ENCODE measurements at places on chromosomes 2 and 18. TPM values are rescaled to one million over a fixed set of nuclear protein-coding genes. Genes with fewer than 3 reads are reported as not detected.

Gene ZC3H6
- polyA plus RNA-seq: 0.75 TPM

Gene TDRD15
- not detected for polyA plus RNA-seq

Gene MYCN
- not detected for polyA plus RNA-seq

DNA sequence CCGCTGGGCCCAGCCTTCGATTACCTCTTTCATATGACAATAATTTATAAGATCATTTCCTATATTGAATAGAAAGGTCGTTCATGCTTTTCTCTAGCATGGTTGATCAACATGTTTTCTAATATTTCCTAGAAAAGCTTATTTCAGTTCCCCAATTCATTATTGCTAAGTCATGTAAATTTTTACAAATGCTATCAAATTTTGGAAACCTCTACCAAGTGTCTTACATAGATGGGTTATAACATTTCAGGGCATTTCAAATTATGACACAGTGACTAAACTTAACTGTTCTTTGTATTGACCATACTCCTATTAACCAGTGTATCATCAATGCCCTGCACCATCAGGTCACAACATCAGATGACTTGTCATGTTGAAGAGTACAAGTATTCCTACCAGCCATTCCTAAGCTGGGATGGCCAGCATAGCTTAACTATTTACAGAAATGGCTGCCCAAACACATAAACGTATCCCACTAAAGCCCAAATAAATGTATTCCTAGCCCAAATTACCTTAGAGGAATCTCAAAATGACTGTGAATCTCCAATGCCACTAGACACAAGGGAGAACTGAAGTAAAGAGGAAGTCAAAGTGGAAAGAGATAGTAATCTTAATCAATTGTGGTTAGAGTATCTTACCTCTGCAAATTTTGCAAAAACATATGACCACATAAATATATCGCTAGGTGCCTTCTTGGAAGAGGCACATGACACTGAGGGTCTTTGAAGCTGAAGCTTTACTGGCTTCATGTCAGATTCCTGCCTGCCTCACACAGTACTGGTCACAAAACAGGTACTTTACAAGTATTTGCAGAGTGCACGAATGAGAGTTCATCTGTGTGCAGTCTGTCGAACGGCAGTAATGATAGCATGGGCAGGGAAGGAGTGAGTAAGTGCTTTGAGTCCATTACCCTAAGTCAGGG is 87.3 kb upstream of the TLK1 start:
- no peak overlapping the region for H3K4me3 ChIP-seq
- no peaks in the 10 kb centered on the region for H3K27me3 ChIP-seq
- no peaks in the 10 kb centered on the region for H3K4me1 ChIP-seq
- no peaks in the 10 kb centered on the region for H3K36me3 ChIP-seq
- H3K27ac ChIP-seq: no peak overlapping the region

DNA sequence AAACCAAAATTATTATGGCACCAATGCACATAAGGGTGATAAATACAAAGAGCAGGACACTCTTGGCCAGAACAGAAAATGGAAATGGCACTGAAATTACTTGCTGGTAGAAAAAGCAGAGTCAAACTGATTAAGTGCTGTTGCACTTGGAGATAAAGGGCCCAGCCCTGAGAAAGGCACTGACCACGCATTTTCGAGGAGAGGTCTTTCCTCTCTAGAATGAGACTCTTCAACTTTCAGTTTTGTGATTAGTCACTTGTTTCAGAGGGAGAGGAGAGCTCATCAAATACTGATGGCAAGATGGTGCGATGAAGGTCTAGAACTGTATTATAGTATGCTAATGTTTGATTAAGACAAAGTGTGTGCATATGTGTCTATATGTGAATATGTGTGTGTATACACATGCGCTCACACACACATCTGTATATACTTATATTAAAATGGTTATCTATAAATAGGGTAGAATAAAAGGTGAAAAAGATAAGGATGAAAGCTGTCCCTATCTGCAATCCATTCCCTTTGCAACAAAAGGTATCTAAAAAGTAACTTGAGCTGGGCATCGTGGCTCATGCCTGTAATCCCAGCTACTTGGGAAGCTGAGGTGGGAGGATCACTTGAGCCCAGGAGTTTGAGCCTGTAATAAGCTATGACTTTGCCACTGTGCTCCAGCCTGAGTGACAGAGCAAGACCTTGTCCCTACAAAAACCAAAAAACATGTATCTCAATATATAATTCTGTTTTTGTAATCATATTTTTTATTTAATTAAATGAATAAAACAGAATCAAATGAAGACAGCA is 48.8 kb upstream of the ZDBF2 start:
- H3K4me3 ChIP-seq: no peak overlapping the region
- DNase-seq: no peak
- H3K27me3 ChIP-seq: no peaks in the 10 kb centered on the region
- H3K27ac ChIP-seq: no peak overlapping the region

- H3K4me3 ChIP-seq: no peak overlapping the region
- DNase-seq: no peak
- H3K36me3 ChIP-seq: no peaks in the 10 kb centered on the region
These were observed 19.7 kb upstream of the NYAP2 start for GRCh38 chr2:225379856-225380255.
